ENCODE measurements at places on chromosomes 12 and 14. TPM values are rescaled to one million over a fixed set of nuclear protein-coding genes. Genes with fewer than 3 reads are reported as not detected.

The METAP2 gene
- total RNA-seq: 198 TPM

The CEBPE gene
- not detected for total RNA-seq

The GLS2 gene
- total RNA-seq: not detected

The DAO gene
- total RNA-seq: not detected

The P2RX2 gene
- not detected for total RNA-seq

The KCNC2 gene
- not detected for total RNA-seq

The KRT71 gene
- not detected for total RNA-seq

The MGST1 gene
- total RNA-seq: 35.5 TPM

The CLEC9A gene
- total RNA-seq: not detected

The PIANP gene
- total RNA-seq: 0.08 TPM

The POTEM gene
- total RNA-seq: 1.9 TPM

The NELL2 gene
- 4.5 TPM for total RNA-seq

The WNT1 gene
- not detected for total RNA-seq

The C3AR1 gene
- 2.9 TPM for total RNA-seq

The DACT1 gene
- total RNA-seq: 2.8 TPM

The CLEC1A gene
- not detected for total RNA-seq

The SMCO3 gene
- not detected for total RNA-seq

The CATSPERB gene
- not detected for total RNA-seq

The SRRM4 gene
- not detected for total RNA-seq

The KRT79 gene
- total RNA-seq: 0.34 TPM

The PARPBP gene
- total RNA-seq: 12.8 TPM

The LRIG3 gene
- total RNA-seq: 52.2 TPM

The RNASE7 gene
- total RNA-seq: not detected

The A2ML1 gene
- not detected for total RNA-seq

The BRAP gene
- total RNA-seq: 20.2 TPM

The INSM2 gene
- total RNA-seq: not detected

The NXPH4 gene
- total RNA-seq: 5.1 TPM

The LUM gene
- 0.83 TPM for total RNA-seq

The TMEM132C gene
- not detected for total RNA-seq

The CCDC38 gene
- not detected for total RNA-seq

The SLC6A15 gene
- total RNA-seq: 38.2 TPM

The OR4E2 gene
- not detected for total RNA-seq

The RNF212B gene
- total RNA-seq: not detected

The SINHCAF gene
- 112 TPM for total RNA-seq

The KCNJ8 gene
- total RNA-seq: 0.27 TPM

The GRIN2B gene
- 0.08 TPM for total RNA-seq

The PPM1H gene
- total RNA-seq: 3.0 TPM

The KCNH3 gene
- total RNA-seq: 2.1 TPM

The DPY19L2 gene
- 1.3 TPM for total RNA-seq

The KLRC2 gene
- total RNA-seq: not detected

The FIGNL2 gene
- not detected for total RNA-seq

The KRT3 gene
- not detected for total RNA-seq

The TSHR gene
- not detected for total RNA-seq

The NPAS3 gene
- total RNA-seq: 0.57 TPM

The NRXN3 gene
- total RNA-seq: 0.21 TPM

The TBX3 gene
- 26.4 TPM for total RNA-seq

The AICDA gene
- not detected for total RNA-seq

The ALDH2 gene
- 33.6 TPM for total RNA-seq

The RTL1 gene
- total RNA-seq: 0.05 TPM

The DCAF5 gene
- total RNA-seq: 8.6 TPM
